ENCODE measurements at places on chromosomes 1 and 21.
A peak's percentile ranks its signal among the peaks of the same experiment; 100 is the strongest.

GRCh38 chr1:182764029-182764727 lies 25.4 kb upstream of the NPL start:
- no peak for DNase-seq

DNA sequence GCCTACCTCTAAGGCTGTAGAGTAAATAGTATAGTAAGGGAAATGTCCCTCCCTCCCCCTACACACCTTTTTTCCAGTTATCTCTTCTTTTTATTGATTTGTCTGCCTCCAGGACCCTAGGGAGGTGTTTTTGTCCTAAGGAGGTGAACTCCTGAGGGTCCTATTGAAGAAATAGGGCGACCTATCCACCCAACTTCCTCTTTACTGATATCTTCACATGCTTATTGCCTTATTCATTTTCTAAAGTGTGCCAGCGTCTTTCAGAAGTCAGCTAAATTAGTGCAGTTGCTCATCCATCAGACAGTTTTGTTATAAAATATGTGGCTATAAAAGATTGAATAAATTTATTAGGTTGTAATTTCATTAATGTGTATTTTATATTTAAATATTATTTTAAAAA lies 5.9 kb downstream of the BACH1 start:
- DNase-seq = no peak

GRCh38 chr1:169491845-169492281 lies 6.1 kb upstream of the SLC19A2 start:
- DNase-seq = no peak

GRCh38 chr1:85358702-85359438 lies 82.4 kb upstream of the BCL10 start:
- DNase-seq = no peak

GRCh38 chr1:164602101-164602422 lies 43.1 kb downstream of the PBX1 start:
- DNase-seq = peak; percentile 26

DNA sequence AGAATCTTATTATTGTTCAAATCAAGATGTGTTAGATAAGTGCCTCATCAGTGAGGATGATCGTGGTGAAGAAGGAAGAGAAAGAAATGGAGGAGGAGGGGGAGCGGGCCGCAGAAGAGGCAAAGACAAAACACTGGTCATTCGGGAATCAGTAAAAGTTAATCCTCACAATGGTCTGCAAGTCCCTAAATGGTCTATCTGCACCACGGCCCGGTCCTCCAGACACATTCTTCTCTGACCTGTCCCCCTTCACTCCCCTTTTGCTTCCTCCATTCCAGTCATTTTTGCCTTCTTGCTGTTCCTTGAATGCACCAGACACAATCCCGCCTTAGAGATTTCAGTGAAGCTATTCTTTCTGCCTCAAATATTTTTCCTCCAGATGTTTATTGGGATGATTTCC lies 240.1 kb upstream of the ADGRL2 start:
- DNase-seq = no peak

DNA sequence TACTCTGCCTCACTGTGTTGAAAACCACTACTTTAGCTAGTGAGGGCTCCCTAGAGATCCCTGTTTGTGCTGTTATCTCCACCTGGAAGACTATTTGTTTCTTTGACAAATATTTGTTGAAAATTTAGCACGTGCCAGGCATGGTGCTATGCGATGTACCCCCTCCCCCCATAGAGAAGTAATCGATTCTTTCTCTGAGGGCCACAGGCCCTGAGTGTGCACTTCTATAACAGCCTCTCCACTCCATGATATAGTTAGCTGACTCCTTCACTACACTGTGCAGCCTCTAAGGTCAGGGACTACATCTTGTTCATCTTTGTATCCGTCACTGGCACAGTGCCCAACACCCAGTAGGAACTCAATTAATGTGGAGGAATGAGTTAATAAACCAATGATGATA lies 17.3 kb upstream of the RBM15 start:
- DNase-seq = no peak

- DNase-seq = no peak
Observed at GRCh38 chr1:13806108-13806507, 106.1 kb downstream of the PRDM2 start.

DNA sequence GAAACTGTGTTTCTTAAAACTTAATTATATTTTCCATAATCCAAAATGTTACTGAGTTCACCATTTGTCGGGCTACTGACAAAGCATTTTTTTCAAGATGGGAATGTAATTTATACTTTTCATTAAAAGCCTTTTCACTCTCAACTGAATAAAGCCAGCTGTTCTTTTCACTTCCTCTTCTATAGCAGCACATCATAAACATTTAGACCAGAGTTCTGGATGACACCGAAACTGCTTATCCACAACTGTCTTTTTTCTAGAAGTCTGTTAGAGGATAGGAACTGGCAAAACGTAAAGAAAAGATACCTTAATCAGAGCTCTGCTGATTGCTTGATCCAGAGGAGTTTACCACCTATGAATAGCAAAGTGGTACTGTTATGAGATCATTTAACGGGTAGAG lies 594.7 kb downstream of the ADGRL2 start:
- DNase-seq = no peak

GRCh38 chr1:162055062-162055461 lies 14.4 kb upstream of the NOS1AP start:
- no peak for DNase-seq

DNA sequence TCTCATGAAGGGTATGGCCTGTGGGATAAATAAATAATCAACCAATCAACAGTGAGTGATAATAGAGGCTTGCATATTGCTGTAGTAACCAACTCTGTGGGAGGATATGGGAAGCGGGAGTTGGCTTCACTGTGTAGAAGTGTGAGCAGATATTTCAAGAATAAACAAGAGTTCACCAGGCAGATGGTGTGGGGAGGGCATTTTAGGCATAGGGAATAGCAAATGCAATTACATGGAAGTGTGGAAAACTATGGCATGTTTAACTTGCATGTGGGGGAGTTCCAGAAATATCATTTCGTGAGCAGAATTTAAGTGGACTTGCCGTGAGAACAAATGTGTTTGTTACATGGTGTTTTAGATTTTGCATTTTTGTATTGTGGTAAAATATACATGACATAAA lies 95.2 kb downstream of the SPATA46 start:
- no peak for DNase-seq

GRCh38 chr1:190908246-190908645 lies 430.6 kb upstream of the BRINP3 start:
- DNase-seq = no peak

All from NCI-H1417 treated with DMSO at 0.1 percent for 48 hours (cell line).